ENCODE measurements at places on chromosomes 3 and 15.

- DNase-seq = no peak
Measured at GRCh38 chr3:98733812-98734281, 29.3 kb upstream of the ST3GAL6 start.

- DNase-seq = no peak
Measured at GRCh38 chr15:90582553-90582952, 52.8 kb downstream of the CRTC3 start.

DNA sequence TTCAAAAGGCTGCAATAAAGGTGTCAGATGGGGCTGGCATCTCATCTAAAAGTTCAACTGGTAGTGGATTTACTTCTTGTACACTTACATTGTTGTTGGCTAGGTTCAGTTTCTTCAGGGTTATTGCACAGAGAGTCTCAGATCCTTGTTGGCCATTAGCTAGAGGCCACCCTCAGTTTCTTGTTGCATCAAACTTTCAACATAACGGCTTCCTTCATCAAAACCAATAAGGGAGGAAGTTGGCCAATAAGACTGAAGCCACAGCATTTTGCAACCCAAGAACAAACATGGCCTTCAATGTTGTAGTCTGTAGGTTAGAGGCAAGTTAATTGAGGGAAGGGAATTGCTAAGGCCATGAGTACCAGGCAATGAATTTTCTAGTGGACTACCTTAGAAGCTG is 218.0 kb downstream of the ZBBX start:
- DNase-seq = no peak

- DNase-seq = no peak
Measured at GRCh38 chr3:71121429-71122167, 461.9 kb downstream of the FOXP1 start.

DNA sequence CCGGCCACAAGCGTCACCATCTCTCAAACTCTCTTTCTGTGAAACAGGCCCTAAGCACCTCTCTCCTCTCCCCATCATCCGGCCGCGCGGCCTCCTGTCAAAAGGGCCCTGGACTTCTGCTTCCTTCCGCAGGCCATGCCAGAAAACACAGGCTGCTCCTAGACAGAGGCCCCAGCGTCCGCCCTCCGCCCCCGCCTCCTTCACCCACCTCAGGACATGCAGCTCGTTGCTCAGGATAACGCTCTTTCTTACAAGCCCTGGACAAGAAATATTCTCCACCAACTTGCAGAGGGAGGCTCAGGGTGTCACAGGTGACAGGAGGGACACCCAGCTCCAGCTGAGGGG is 212.0 kb downstream of the XXYLT1 start:
- peak; percentile 25 for DNase-seq

GRCh38 chr3:122443090-122443489 is 27.2 kb upstream of the WDR5B start:
- no peak for DNase-seq

DNA sequence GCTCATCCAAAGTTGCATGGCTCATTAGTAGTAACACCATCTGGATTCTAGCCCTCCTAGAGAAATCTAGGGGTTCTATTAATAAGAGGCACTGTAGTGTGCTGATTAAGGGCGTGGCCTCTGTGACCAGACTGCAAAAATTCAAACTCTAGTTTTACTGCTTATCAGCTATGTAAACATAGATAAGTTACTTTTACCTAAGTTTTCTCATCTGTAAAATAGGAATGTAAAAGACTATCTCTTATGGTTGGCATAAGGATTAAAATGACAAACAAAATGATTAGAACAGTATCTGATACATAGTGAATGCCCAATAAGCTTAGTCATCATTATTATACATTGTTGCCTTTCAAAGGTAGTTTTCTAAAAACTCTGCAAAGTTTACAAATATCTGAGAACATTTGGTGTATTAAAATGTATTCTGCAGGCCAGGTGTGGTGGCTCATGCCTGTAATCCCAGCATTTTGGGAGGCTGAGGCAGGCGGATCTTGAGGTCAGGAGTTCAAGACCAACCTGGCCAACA is 4.5 kb downstream of the PTX3 start:
- no peak for DNase-seq

DNA sequence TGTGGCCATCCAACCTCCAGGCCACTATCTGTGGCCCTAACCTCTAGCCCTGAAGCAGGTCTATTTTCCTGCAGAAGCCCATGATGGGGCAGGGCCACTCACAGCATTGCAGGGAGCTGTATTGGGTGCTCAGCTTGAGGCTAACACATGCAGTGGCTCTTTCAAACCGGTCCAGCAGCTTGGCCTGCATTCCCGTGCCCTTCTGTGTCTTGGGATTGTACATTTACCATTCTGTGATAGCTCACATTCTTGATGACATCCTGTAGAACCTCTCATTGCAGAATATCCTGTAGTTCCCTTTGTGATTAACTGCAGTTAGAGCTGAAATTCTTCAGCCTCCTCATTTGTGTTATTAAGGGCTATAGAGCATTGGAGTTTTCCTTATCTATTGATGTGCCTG is 60.8 kb upstream of the ANKRD34C start:
- no peak for DNase-seq

- no peak for DNase-seq
Measured at GRCh38 chr3:119181765-119182164, 8.4 kb downstream of the UPK1B start.

DNA sequence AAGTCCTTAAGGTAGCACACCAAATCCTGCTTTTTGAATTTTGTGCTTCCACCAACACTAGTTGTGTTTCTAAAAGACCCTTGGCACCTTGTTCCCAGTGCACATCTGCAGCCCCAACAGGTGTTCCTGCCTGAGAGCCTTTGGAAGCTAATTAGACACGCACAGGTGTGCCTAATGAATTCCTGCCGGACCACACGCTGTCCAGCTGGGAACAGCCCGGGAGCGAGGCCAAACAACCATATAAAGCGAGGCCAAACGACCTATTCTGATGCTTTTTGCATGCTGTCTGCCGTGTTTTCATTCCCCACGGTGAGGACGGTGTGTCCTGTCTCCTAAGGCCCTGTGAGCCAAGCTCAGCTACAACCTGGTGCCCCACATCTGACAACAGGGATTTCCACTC is 99.5 kb downstream of the ATG7 start:
- no peak for DNase-seq

DNA sequence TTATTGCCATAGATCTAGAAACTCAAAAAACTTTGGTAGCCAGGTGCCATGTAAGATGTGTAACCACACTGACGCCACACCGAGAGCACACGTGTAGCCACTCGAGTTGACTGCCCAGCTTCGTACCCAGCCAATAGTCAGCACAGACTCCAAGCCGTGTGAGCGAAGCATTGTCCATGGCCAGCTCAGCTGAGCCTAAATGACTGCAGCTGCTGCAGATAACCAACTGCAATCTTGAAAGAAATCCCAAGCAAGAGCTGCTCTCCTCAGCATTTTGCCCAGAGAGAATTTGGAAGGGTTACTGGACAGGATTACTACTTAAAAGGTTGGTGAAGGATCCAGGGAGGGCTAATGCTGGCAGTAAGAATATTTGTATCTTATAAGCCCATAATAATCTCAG is 193.0 kb upstream of the THRB start:
- no peak for DNase-seq

DNA sequence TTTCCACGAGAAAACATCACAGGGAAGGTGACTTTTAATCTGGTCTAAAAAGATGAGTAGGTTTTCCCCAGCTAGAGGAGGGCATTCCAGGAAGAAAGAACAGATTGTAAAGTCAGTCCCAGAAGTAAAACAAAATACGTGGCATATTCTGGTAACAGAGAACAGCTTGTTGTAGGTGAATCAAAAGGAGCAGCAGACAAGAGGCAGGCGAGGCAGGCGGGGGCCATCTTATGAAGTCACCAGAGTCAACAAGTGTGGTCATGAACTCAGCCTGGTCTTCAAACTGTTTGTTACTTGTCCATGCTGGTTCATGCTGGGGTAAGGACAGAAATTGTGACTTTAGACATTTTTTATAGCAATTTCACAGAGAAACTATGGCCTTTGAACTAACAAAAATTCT is 4.0 kb upstream of the POPDC2 start:
- no peak for DNase-seq

- no peak for DNase-seq
Measured at GRCh38 chr15:42214600-42214999, 6.5 kb upstream of the VPS39 start.

DNA sequence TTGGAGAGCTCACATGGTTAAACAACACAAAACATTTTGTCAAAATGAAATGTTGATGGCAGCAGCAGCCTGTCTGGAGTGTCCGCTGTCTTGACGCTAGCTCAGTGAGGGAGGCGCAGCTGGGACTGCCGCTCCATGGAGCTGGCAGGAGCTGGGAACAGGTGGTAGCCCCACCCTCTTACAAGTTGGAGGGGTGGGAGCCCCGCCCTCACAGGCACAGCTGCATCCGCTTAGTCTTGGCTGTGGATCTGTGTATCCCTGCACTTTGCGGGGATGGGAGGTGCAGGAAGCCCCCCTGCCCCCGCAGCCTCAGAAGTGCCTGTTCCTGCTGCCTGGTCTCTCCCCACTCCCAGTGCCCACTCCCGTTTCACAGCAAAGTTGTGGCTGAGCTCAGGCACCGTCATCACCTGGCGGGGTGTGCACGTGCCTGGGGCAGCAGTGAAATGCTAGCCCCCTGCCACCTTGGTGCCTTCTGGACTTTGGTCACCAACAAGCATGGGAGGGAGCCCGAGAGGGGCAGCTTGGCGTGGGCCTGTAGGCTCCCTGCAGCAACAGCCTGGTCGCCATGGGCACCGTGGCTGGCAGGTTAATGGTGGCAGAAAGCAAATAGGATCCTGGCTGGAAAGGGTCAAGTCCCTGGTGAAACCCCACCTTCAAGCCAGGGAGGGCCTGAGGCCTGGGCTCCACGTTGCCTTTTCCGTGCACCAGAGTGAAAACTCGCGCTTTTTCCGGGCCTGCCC is 53.8 kb upstream of the CADM2 start:
- DNase-seq = peak; percentile 38

- DNase-seq = no peak
Measured at GRCh38 chr3:158313338-158313927, 203.5 kb downstream of the RSRC1 start.

DNA sequence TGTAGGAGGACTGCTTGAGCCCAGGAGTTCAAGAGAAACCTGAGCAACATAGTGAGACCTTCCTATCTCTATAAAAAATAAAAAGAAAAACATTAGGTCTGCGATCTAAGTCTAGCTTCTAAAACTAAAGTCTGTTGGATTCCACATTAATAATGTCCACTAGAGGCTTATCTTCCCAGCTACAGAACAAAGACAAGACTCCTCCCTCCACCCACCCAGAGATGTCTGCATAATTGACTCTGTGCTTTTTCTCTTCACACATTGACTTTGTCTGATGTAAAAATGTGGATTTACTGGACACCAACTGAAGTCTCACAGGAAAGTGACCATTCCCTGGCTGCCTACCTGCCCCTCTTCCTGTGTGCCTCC is 91.8 kb downstream of the ATP10A start:
- DNase-seq = no peak

DNA sequence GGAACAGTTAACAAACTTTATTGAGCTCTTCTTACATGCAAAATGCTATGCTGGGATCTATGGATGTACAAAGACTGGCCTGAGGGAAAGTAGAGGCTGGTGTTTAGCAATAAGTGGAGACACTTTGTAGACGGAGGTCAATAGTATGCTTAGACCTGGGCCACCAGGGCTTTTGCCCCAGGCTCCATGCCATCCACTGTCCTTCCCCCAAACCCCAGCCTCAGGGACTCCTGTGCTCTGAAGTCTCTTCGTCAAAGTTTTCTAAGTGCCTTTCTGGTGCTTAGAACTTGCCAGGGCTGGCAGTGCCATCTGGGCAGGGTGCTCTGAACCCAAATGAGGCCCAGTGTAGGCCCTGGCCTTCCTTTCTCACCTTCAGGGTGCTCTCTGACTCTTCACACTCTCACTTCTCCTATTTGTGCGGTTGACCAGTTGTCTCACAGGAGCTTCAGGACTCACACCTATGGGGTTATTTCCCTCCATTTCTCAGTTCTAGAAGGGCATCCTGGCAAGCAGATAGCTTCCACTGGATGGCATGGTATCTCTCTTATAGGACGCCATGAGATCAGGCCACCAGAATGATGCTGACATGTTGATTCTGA is 21.8 kb upstream of the KCNAB1 start:
- DNase-seq = no peak

DNA sequence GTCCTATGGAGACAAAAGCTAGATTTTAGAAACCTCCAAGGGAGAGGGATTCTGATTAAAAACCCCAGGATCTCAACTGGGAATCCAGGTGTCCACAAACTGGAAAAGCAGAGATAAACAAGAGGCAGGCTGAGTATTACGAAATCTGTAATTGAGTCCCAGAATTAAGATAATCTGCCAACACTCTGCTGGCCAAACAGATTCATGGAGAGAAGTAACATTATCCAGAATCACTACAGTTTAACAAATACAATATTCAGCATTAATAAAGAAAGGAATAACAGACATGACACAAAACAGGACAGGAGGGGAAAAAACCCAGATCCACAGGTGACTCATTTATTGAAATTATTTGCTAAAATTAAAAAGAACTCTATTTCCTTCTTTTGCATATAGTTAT is 227.2 kb upstream of the NANOGP8 start:
- DNase-seq = no peak

DNA sequence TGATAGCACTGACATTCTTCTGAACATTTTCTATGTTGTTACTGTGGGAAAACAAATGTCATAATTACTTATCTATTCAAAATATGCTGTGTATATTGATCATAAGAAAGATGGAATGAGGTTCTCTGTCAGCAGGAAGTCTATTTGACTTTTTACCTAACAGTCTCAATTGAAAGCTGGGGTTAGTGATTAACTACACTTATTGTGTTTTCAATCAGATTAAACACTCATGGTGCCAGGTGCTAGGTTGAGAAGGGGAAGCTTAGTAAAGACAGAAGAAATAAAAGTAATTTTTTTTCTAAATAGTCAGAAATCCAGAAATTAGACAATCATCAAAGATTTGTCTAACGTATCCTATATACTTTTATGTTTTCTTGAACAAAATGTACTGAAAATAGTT is 281.0 kb upstream of the NR2E3 start:
- no peak for DNase-seq

DNA sequence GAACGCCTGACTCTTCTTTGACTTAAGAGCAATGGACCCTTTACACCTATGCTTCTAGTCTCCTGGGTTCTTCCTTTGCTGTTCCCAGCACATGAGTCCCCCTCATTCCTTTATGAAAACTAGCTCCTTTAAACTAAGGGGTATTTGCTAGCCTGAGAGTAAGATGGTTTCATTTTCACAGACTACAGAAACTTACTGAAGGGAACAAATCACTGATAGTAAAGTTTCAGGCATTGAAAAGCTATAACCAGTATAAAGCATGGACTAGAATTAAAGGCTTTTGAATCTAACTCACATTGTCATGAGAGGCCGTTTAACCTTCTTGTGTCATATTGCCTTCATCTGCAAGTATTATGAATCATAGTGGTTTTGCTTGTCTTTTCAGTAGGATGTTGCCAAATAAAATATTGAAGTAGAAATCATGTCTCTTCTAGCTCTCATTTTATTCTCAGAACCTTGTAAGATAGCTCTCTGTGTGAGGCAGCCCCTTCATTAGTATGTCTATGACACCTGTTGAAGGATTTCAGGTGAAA is 765.9 kb downstream of the NR2F2 start:
- no peak for DNase-seq

- no peak for DNase-seq
Measured at GRCh38 chr3:139985576-139985975, 50.6 kb downstream of the CLSTN2 start.
